8988T (cell line): ENCODE measurements at places on chromosomes 2 and 18.

DNA sequence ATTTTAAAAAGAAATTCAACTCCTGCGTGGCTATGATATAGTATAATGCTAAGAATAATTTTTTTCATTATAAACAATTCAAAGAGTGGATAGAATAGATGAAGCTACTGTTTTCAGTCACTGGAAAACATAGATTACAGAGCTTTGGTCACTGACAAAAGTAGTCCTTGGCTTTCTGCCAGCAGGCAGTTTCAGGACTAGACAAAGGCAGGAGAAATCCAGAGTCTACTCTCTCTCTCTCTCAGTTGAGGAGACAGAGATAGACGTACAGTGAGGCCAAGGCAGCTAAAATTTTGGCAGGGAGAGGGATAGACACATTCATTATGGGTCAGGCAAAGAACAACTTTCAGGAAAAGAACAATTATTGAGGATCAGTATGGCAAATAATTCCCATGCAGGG lies 491.4 kb upstream of the CRIM1 start:
- no peak for DNase-seq

DNA sequence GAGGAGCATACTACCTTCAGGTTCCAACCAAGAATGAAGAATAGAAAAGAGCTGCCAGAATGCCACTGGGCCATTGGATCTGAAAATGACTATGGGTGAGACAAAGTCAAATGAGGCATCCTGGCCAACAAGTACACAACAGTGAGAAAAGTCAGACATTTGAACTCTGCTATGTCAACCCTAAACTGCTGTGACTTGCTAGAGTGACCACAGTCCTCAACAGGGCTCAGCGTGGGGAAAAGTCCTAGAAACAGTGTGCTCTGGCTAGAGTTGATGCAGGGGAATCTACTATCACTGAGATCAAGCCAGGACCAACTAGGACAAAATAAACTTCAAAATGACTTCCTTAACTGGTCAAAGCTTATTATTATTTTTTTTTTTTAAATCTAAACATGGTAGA lies 98.2 kb upstream of the FZD5 start:
- DNase-seq: no peak

DNA sequence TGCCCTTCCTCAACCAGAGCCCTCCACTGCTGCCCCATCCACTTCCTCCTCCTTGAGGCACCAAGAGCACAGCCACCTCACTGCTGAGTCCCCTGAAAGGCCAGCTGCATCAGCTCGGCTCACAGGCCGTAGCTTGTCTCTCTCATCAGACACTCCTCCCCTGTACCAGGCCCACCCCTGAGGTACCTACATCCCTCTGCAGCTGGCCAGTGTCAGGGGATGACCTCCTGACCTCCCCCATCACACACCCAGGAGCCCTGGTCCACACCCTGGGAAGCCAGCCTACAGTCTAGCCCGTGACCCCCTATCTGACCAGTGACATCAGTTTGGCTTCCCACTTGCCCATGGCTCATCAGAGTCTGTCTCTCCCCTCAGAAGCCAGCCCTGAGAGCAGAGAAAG lies 205.6 kb downstream of the TNS1 start:
- no peak for DNase-seq

DNA sequence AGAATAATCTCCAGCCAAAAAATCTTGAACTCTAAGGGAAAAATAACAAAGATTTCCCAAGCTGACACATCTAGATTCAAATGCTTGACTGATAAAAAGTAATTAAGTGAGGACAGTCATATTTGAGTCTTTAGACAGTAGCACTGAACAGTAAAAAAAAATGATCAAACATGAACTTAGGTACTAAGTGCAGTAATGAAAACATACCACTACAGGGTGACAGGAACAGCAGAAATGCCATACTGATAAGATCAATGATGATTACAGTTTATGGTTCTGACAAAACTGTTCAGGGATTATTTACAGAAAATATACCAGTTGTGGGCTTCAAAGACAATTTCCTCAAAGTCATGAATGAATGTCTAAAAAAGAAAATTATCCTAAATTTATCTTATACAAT lies 80.3 kb downstream of the OSBPL1A start:
- DNase-seq: no peak

DNA sequence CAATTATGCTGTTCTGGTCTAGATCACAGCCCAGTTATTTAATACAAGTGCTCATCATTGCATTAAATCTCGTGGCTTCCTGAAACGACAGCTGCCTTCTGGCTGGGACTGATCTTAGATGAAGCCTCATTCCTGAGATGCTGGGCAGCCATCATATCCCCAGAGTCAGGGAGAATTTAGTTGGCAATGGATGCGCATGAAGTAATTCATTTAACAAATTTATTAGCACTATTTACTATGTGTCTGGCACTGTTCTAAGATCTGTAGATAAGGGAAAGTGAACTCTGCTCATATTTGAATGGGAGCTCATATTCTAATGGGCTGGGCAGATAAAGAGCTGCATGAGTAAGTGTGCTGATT lies 244.7 kb downstream of the KCNS3 start:
- no peak for DNase-seq

DNA sequence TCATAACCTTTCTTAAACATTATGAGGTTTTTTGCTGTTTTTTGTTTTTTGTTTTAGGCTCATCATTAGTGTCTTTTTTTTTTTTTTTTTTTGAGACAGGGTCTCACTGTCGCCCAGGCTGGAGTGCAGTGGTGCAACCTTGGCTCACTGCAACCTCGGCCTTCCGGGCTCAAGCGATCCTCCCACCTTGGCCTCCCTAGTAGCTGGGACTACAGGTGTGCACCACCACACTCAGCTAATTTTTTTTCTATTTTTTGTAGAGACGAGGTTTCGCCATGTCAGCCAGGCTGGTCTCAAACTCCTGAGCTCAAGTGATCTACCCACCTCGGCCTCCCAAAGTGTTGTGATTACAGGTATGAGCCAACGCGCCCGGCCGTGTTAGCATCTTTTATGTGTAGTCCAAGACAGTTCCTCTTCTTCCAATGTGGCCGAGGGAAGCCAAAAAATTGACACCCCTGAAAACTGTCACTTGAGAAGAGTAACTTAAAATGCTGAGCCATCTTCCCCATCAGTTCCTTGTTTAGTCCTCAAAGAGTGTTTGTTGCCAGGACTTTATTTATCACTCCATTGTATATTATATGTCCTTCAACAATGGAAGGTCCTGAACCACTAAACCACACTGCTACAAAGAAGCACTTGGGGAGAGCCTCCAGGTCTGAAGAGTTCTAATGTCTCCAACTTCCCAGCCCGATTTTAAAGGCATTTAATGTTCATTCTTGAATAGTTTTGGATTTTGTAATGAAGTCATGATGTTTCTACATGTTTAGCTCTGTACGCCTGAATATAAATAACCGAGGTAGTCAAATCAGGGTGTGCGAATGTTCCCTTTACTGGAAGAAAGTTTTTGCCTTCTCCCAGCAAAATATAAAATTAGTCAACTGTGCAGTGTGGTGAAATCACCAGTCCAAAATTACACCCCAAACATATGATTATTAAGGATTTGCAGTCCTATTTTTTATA lies 26.4 kb downstream of the ZNF516 start:
- DNase-seq: no peak

GRCh38 chr18:58819051-58819450 lies 45.6 kb upstream of the ZNF532 start:
- no peak for DNase-seq

- no peak for DNase-seq
Measured at GRCh38 chr2:111983478-111984212, 71.4 kb upstream of the TMEM87B start.

GRCh38 chr18:3219631-3220335 lies at the start of gene MYOM1:
Gene MYOM1, minus strand, starts transcription at chr18:3219968. Its CDS starts 4,745 bp downstream, at chr18:3215223.
- DNase-seq: no peak

GRCh38 chr2:195337597-195337996 lies 319.4 kb upstream of the SLC39A10 start:
- no peak for DNase-seq

GRCh38 chr2:46320141-46320567 lies 22.9 kb downstream of the EPAS1 start:
- no peak for DNase-seq

GRCh38 chr2:106030287-106031268 lies 163.5 kb downstream of the UXS1 start:
- DNase-seq: no peak

- no peak for DNase-seq
Measured at GRCh38 chr2:7180638-7181370, 263.6 kb downstream of the RNF144A start.

DNA sequence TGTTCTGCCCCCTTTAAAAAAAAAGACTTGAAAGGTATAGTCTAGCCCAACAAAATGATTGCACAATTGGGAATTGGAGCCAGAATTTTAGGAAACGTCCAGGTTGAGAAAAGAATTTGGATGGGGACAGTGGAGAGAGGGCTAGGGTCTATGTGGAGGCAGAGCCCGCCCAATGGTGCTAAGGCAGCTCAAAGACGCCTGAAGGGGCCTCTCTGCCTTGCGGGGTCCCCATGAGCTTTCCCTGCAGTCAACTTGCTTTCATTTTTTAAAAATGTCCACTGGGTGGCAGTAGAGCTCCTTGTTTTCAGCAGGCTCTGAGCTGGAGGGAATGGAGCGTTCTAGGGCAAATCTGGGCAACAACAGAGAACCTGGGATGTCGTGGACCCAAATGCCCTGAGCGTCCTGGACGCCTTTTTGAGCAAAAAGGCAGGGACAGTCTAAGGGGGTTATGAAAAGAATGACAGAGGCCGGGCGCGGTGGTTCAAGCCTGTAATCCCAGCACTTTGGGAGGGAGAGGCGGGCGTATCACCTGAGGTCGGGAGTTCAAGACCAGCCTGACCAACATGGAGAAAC lies 40.2 kb upstream of the ITM2C start:
- DNase-seq: peak; percentile 57

- DNase-seq: no peak
Measured at GRCh38 chr2:123770996-123771720, 253.9 kb upstream of the CNTNAP5 start.

- DNase-seq: no peak
Measured at GRCh38 chr2:85705680-85706039, 11.5 kb downstream of the GNLY start.

GRCh38 chr18:34583895-34584294 lies 126.2 kb upstream of the DTNA start:
- no peak for DNase-seq

GRCh38 chr18:70261141-70261788 lies 27.6 kb upstream of the SOCS6 start:
- no peak for DNase-seq

DNA sequence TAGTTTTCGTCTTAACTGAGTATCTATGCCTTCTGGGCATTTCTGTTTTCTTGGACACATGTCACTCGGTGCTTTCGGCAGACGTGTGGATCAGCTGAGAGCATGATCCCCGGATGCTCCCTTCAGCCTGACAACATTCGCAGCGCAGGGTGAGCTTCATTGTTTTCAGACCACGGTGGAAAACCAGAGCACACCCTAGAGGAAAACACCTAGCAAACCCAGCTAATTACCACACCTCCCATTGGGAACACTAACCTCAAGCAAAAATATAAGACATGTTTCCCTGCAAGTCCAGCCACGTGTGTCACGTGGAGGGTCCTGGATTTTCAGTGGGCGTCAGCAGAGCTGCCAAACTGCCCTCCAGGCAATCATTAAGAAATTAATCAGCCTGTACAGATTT lies 31.0 kb downstream of the ANKRD29 start:
- no peak for DNase-seq

DNA sequence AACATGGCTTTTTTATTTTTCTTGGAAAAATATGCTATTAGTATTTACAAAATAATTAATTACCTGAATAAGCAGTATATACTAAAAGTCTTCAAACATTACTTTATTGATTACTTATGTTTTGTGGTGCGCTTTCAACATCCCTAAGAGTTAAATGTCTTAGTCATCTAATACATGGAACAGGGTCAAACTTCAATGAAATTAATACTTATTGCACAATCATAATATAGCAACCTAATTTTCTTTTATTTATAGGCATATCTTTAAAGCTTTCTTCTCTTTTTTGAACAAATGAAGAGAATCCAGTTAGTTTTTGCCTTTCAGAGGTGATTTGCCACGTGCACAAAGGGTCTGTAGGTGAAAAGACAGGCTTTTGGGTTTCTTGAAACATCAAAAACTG lies 6.0 kb downstream of the LRATD1 start:
- no peak for DNase-seq

GRCh38 chr18:63439334-63439733 lies 17.1 kb upstream of the VPS4B start:
- no peak for DNase-seq

DNA sequence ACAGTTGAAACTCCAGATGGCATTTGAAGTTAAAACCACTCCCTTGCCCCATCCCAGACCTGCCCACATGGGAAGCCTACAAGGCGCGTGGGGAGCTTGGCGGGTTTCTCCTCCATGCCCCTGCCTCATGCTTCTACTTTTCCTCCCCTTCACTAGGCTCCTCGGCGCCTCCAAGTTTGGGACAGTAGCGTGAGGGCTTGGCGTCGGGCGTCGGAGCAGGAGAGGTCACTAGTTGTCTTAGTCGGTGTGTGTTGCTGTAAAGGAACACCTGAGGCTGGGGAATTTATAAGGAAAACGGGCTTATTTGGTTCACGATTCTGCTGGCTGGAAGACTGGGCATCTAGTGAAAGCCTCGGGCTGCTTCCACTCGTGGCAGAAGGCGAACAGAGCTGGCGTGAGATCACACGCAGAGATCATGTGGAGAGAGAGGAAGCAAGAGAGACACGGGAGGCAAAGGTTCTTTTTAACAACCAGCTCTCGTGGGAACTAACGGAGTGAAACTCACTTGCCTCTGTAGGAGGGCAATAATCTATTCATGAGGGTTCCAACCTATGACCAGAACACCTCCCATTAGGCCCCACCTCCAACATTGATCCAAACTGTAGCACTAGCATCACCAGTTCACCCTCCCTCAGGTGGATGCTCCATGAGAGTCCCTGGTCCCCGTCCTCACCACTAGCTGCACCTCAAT lies 25.3 kb downstream of the ITM2C start:
- DNase-seq: no peak

- no peak for DNase-seq
Measured at GRCh38 chr2:40343902-40344301, 108.0 kb downstream of the SLC8A1 start.

GRCh38 chr2:203786549-203787351 lies 80.3 kb downstream of the CD28 start:
- no peak for DNase-seq

DNA sequence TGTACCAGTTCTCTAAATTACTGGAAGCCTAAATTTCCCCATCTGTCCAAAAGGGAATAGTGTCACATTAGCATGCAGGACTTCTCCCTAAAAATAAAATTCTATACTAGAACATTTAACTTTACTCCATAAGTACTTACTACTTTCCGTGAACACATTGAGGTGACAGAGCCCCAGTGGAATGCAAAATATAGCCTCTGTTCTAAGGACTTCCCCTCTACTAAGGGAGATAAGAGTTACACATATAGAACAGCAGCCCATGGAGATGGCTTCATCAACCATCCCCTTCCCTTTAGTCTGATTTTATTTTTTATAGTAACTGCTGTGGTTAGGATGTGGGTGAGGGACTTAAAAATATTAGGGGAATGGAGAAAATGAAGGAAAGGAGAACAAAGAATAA lies 68.9 kb upstream of the STPG4 start:
- no peak for DNase-seq

DNA sequence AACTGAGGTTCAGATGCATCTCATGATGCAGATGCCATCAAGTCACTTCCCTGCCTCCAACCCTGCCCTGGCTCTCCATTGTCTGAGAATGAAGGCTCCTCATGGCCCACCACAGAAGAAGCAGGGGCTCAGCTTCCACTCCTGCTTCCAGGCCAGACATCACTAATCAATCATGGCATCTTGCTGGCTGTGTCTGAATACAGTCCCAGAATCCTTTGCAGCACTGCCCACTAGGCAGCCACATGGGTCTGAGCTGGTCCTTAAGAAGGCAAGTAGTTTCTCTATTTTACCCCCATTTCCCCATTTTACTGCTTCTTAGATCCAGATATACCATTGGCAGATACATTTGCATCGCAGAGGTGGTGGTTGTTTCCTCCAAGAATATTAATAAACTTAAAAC lies 7.3 kb downstream of the ASPRV1 start:
- DNase-seq: no peak
